Stimulated activated CD8-positive, alpha-beta memory T cell treated with anti-CD3 and anti-CD28 coated beads, Interleukin-7, amount 100 ng/mL, for 48 hours (primary cell): ENCODE measurements at places on chromosomes 6 and 20.

DNA sequence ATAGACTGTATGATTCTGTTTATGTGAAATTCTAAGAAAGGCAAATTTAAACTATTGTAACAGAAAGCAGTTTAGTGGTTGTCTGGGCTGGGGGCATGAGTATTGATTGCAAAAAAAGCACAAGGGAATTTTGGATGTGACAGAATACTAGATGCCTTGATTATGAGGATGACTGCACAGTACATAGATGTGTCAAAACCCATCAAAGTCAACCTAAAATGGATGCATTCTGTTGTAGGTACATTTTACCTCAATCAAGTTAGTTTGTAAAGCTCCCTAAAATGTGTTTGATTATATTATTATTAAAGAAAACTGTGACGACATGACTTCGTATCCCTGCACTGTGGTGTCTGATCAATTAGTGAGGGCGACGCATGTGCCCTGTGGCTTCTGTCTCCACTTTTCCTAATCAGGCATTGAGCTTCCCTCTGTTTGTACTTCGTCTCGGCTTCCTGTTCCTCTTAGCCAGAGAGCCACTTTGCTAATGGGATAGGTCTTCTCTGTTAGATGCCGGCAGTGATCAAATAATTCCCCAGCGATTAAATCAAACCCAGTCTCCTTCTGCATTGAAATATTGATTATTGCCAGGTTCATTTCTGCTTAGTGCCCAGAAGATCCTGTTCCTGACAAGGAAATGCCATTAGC lies 118.3 kb upstream of the GGTLC1 start:
- no peak for DNase-seq

GRCh38 chr6:1604158-1605003 lies 5.3 kb upstream of the FOXC1 start:
- DNase-seq: peak; percentile 40

- DNase-seq: no peak
Measured at GRCh38 chr6:130694606-130695005, 132.6 kb upstream of the SMLR1 start.

DNA sequence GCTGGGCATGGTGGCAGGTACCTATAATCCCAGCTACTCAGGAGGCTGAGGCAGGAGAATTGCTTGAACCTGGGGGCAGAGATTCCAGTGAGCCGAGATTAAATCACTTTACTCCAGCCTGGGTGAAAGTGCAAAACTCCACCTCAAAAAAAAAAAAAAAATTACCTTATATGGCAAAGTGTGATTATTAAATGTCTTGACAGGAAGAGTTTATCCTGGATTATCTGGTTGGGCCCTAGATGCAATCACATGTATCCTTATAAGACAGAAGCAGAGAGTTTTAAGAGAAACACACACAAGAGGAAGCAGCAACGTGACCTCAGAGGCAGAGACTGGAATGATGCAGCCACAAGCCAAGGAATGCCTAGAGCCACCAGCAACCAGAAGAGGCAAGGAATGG lies 11.0 kb downstream of the ADA start:
- DNase-seq: no peak

DNA sequence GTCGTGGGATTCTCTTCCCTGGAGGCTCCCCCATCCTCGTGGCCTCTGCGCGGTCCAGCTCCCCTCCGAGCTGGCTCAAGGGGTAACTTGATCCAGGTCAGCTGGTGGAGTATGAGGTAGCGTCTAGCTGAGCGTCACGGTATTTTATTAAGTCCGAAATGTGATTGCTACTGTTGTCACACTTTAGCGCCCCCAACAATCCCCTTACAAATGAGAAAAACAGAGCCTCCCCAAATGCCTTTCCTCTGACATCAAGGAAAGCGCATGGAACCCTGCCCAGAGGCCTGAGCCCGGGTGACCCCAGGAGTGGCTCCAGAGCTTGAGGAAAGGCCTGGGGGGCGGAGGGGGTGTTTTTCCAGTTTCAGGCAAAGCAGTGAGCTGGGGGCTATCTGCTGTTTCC lies 192.4 kb downstream of the ZMYND8 start:
- no peak for DNase-seq

GRCh38 chr6:104521176-104521575 lies 338.5 kb downstream of the HACE1 start:
- DNase-seq: no peak

GRCh38 chr20:63357921-63358905 lies 2.9 kb downstream of the CHRNA4 start:
- no peak for DNase-seq

DNA sequence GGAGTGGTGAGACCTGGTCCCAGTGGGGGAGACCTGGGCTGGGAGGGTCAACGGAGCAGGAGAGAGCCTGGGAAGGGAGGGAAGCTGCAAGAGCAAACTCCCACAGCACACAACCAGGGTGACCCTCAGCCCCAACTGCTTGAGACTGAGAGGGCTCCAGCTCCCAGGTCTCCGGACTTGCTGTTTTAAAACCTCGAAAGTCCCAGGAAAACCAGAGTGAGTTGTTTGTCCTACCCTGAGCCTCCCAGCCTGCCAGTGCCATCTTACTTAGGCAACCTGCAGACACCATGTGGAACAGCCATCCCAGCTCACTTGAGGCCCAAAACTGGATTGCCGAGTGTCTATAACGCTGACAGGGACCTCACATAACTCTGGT lies 4.8 kb upstream of the NTSR1 start:
- DNase-seq: no peak

DNA sequence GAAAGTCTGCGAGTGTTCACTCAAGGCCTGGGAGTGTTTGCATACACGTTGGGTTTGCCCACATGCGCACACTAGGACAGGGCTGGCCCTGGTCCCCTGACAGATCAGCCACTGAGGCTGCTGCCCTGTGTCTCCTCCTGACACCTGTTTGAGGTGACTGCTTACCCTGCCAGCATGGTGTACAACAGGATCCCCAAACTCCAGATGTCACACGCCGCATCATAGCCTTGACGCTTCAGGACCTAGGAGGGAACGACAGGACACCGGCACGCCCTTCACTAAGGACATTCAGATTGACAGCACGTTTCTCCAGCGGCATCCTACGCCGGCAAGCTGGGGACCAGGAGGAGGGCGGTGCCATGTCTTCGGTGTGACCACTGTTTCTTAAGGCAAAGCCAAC lies 37.0 kb upstream of the MPC1 start:
- DNase-seq: no peak

DNA sequence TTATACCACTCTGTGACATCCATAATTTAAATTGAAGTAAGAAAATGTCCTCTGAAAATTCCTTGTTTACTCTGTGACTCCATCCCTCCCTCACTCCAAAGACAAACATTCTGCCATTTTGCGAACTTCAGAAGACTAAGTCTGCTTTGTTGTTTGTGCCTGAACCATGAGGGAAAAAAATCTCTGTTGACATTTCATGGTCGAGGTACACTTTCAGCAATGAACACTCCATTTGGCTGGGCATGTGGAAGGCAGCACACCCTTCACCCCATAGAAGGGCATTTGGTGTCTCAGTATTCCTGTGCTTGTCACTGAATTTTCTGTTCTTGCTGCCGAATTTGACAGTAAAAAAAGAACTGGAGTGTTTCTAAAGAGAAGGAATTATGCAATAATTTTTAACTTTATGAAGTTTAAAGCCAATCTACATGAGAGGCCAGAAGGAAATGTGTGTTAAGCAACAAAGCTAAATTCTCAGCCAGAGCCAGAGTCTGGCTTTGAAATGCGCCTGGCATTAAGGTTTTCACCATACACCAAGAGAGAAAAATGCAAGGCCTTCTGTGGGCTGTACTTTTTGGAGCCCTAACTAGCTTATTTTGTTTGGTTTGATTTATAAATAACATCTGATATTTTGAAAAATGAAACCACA lies 4.7 kb upstream of the PBOV1 start:
- no peak for DNase-seq

DNA sequence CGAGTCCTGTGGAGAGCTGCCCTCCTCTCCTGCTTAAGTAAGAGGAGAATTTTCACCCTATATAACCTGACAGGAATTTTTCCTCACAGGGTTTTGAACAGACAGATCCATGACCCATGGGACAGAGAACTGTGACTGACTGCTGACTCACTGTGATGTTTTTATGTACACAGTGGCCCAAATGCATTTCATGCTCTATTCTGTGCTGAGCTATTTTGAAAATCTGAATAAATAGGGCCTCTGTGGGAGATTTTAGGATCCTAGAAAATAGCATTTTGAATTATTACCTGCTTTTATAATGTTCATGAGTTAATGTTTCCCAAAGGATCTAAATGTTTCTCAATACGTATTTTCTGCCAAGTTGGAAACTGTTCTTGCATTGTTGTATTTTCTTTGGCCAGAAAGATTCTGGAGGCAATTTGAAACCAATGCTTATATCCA lies 577.4 kb downstream of the HTR1B start:
- no peak for DNase-seq

DNA sequence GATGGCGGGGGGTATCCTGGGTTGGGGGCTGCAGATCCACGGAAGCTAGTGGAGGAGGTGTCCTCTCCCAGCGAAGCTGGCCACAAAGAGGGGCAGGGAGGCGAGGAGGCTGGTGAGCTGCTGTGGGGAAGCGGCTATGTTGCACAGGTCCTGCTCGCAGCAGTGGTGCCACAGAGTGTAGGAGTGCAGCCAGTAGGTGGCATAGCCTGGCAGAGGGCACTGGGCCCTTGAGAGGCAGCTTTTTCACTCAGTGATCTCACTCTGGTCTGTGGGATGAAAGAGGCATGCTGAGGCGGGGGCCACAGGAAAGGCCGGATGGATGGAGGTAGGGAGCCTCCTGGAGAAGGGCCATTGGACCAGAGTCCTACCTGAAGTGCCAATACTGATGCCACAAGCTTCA lies 2.9 kb upstream of the LY6G6D start:
- no peak for DNase-seq

DNA sequence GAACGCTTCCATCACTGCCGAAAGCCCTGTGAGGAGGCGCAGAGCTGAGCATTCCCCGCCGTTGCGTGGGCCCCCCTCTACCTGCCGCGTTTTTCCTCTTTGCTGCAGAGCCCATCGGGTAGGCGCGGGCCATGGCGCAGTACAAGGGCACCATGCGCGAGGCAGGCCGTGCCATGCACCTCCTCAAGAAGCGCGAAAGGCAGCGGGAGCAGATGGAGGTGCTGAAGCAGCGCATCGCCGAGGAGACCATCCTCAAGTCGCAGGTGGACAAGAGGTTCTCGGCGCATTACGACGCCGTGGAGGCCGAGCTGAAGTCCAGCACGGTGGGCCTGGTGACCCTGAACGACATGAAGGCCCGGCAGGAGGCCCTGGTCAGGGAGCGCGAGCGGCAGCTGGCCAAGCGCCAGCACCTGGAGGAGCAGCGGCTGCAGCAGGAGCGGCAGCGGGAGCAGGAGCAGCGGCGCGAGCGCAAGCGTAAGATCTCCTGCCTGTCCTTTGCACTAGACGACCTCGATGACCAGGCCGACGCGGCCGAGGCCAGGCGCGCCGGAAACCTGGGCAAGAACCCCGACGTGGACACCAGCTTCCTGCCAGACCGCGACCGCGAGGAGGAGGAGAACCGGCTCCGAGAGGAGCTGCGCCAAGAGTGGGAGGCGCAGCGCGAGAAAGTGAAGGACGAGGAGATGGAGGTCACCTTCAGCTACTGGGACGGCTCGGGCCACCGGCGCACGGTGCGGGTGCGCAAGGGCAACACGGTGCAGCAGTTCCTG lies 693 bp downstream of the FAM50B start:
- DNase-seq: no peak

DNA sequence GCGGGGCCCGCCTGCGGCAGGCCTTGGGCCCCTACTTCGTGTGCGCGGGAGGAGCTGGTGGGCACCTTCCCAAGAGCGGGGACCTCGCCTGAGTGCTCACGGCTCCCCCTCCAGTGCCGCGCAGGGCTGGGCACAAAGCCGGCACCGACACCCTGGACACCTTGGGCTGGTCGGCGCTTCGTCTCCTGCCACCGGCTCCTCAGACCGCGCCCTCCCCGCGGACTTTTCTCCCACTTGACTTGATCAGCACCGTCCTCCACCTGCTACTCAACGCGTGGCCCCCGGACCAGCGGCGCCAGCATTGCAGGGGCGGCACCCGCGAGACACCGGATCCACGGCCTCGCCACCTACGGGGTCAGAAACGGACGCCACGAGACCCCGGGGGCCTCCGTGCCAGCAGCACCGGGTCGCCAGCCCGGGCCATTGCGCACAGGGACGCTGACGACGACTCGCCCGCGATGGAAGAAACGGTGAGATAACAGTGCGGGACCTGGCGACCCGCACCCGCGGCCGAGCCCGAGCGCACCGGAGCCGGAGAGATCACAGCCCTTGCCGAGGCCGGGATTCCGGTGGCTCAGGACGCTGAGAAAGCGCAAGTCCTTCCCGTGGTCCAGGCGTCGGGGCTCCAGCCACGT lies 154.2 kb downstream of the DLL1 start:
- no peak for DNase-seq

DNA sequence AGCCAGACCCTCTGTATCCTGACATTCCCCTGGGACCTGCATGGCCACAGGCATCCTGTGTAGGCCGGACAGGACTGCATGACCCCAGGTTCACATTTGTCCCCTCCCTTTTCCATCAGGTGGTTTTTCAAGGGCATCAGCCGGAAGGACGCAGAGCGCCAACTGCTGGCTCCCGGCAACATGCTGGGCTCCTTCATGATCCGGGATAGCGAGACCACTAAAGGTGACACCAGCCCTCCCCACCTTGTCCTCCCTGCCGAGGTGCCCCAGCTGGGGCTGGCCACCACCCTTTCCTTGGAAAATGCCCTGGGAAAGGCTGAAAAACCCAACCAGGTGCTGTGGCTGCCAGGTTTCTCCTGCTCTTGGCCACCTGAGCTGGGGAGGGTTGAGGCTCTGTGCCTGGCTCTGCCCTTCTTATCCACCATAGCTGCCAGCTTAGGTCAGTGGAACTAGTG lies 27.6 kb downstream of the HCK start:
- no peak for DNase-seq

DNA sequence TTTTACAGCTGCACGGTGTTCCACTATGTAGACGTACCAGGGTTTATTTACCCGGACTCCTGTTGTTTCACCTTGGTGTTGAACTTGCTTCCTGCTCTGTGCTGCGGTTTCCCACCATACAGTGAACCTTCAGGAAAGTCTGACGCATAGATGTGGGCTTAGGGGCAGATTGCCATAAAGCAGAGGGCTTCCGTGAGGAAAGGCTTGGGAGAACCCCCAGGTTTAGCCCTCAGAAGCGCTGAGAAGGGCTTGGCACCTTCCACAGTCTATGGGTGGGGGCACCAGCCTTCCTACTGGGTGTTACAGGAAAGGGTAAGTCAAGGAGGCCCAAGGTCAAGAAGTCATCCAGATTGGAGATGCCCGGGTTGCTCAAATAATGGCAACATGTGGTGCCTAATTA lies 19.2 kb upstream of the MRPS18A start:
- DNase-seq: no peak

DNA sequence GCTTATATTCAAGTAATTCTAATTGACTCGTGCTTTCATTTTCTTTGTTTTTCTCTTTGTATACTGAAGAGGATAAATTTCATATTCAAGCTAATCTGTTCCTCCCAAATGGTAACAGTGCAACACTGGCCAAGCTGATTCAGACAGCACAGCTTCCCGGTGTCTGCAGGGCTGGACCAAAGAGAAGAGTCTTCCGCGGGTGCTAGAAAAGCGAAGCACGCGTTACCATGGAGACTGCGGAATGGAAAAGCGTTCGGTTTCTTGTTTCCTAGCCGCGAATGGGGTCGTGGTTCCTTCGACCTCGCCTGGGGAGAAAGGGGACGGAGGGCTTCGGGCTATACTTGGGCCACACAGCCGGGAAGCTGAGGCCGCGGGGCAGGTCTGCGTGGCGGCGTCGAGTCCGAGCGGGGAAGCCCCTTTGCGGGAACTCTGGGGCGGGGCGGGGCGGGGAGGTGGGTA lies 6.2 kb upstream of the ZNF311 start:
- DNase-seq: no peak

- no peak for DNase-seq
Measured at GRCh38 chr6:63527658-63528514, 44.4 kb upstream of the LOC128125822 start.
